ENCODE measurements at places on chromosomes 1 and 21.
A peak's percentile ranks its signal among the peaks of the same experiment; 100 is the strongest.

DNA sequence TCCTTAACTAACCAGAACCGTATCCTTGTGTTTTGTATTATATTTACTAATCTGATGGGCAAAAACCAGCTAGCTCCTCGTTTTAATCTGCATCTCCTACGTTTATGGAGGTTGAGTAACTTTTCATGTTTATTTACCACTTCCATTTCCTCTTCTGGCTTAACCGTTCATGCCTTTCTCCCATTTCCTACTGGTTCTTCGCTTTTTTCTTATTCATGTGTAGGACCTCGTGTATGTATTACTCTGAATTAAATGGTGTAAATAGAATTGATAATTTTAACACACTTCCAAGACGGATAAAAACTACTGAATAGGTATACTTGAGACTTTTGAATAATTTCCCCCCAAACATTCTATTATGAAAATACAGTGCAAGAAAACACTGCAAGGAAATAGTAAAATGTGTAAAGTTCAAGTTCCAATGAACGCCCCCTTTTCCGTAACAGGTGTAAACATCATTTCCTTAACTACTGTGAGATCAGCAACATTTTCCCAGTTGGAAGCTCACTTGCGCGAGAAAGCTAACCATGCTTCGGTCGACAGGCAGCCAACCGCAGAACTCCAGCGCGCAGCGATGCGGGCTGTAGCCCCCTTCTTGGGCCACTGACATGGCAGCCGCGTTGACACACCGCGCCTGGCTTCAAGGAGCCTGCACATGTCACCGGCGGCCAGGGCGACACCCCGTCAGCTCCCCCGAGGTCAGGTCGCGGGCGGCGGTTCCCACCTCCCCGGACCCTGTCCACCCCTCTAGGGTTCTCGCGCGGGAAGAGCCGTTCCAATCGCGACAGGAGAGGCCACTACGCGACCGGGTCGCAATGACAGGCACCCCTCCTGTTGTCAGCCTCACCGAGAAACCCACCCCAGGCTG lies 816 bp downstream of the EDEM3 start:
- DNase-seq, result peak; percentile 23

- DNase-seq, result no peak
Measured at GRCh38 chr1:227758366-227758765, 23.1 kb downstream of the SNAP47 start.

GRCh38 chr1:219442611-219443061 lies 170.3 kb downstream of the ZC3H11B start:
- DNase-seq, result no peak

- peak; percentile 18 for DNase-seq
Measured at GRCh38 chr21:31173881-31174555, 135.7 kb upstream of the KRTAP19-8 start.

DNA sequence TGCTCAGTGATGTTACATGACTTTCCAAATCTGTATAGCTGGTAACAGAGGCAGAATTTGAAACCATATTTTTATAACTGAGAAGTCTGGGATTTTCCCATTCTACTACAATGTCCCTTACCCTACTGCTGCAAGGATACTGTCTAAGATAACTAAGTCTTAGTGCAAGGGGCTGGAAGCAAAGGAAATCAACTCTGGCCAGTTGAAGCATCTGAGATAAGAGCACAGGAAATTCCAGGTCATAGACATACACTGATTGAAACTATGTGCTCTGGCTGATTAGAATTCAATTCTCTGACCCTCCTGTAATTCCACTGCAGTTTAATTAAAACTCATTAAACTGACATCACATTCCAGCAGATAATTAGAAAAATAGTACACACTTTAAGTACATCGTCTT lies 267.7 kb upstream of the C1orf87 start:
- DNase-seq, result no peak

- DNase-seq, result no peak
Measured at GRCh38 chr21:43331962-43332828, 94.7 kb downstream of the SIK1 start.

- no peak for DNase-seq
Measured at GRCh38 chr1:48677306-48678287, 99.1 kb downstream of the BEND5 start.

DNA sequence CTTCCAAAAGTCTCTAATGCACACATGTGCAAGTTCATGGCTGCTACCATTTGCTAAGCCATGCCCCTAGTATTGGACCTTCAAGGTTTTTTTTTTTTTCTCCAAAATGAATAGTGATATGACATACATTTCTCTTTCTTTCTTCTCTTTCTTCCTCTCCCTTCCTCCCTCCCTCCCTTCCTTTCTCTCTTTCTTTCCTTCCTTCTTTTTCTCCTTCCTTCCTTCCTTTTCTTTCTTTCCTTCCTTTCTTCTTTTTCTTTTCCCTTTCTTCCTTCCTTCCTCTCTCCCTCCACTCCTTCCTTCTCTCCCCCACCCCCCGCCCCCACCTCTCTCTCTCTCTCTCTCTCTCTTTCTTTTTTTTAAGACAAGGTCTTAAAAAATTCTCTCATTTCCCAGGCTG lies 3.4 kb upstream of the RNF187 start:
- no peak for DNase-seq

GRCh38 chr1:211541720-211542477 lies 37.1 kb downstream of the SLC30A1 start:
- DNase-seq, result no peak

GRCh38 chr1:152107984-152108881 lies 7.0 kb downstream of the TCHH start:
- no peak for DNase-seq

GRCh38 chr1:173861731-173862145 lies 6.1 kb downstream of the GAS5 start:
- DNase-seq, result no peak

DNA sequence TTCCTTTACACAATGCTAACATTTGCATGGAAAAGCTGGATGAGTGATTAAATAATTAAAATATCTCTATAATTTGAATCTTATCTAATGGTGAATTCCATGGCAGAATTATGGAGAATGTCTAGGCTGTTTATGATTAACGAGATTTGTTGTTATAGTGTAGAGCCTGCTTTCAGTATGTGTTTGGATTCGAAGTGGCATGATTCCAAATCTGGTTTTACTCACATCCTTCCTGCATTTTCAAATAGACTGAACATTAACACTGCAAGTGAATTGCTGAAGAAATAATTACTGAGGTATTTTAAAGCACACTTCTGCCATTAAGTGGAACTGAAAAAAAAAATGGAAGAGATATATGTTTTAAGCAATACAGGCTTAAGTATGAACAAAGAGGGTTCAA lies 5.1 kb upstream of the NEK7 start:
- no peak for DNase-seq

DNA sequence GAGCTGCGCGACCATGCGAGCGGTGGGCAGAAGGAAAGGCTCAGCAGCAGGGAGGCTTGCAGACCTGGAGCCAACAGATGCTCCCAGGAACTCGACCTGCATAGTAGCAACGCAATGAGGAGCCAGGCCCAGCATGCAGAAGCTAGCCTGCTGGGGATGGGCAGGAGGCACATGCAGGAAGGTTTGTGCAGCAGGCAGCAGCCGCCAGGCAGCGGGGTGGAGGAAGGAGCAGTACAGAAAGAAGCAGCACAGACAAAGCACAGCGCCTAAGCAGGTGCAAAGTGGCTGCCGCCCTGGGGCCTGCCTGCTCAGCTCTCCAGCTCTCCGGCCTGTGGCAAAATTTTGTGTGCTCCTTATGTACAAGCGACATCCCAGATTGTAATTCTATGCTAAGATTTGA lies 213.5 kb upstream of the MAP1LC3C start:
- no peak for DNase-seq

DNA sequence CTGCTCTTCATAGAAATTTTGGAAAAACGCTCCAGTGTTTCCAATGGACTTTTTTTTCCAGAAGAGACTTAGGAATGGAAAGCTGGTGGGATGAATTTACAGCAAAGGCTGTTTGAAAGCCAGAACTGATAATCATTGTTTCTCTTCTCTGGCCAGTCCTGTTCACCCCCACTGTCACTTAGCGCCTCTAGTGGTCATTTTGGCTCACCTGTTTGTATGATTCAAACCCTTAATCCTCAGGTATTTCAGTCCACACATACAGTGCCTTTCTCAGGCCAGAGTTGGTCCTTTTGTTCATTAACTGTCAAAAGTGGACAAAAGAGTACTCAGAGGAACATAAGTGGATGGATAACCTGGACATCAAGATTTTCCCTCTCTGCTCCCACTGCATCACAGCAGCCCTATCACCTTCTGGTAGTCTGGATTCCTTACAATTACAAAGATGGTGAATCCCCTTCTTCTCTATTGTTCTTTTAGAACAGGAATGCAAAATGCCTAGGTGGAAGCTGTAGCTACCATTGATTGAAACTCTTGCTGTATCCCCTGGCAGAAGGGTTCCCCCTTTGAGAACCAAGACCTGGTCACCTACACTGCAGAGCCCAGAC lies 177.6 kb upstream of the OLFM3 start:
- DNase-seq, result no peak

DNA sequence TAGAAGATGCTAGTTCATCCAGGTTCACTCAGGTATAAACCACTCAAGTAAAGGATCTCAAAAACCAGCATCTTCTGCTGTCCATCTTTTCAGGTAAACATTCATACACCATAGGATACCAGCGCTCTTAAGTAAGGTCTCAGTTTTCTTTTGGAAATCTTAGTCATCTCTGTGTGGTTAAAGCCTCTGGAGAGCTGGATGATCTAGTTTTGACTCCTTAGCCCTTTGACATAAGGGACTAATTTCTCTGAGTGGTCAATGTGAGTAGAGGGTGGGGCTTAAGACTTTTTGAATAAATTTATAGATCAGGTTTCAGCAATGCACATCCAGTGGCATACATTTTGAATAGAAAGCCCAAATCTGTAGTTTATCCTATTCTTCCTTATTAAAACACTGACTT lies 92.3 kb downstream of the CTH start:
- DNase-seq, result no peak

DNA sequence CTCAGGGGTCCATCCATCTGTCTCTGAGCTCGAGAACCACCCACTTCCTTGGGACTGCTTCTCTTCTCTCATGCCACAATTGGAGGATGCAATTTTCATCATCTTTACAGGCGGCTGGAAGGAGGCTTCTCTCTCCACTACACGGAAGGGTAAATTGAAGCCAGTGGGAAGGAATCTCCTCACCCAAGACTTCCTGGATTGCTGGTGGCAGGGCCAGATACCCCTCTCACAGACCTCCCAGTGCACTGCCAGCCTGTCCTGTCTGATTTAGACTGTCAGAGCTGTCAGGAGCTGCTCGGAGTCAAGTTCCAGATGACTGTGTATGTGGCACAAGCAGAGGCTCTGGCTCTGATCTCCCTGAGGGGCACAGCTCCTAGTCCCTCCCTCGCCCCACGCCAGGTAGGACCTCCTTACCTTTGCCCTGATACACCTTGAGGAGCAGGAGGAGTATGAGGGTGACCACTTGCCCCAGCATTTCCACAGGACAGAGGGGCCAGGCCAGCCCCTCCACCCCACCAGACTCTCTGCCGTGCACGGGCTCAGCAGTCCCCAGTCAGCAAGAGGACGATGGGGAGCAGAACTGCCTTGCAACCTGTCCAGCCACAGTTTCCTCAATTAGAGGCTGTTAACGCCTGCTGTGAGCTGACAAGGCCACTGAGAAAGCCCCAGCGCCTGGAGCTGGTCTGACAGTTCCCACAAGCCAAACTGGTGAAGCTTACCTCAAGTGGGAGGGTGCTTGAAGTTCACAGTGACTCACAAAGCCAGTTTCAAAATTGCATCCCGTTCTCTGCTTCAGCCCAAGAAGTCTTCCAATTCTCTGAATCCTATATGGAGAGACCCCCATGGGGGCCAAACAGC lies at the start of gene CD244:
Gene CD244, minus strand, starts transcription at position 685 of the 858 bp plus-strand sequence. Its CDS starts 210 bp downstream, at position 475.
- DNase-seq, result no peak

DNA sequence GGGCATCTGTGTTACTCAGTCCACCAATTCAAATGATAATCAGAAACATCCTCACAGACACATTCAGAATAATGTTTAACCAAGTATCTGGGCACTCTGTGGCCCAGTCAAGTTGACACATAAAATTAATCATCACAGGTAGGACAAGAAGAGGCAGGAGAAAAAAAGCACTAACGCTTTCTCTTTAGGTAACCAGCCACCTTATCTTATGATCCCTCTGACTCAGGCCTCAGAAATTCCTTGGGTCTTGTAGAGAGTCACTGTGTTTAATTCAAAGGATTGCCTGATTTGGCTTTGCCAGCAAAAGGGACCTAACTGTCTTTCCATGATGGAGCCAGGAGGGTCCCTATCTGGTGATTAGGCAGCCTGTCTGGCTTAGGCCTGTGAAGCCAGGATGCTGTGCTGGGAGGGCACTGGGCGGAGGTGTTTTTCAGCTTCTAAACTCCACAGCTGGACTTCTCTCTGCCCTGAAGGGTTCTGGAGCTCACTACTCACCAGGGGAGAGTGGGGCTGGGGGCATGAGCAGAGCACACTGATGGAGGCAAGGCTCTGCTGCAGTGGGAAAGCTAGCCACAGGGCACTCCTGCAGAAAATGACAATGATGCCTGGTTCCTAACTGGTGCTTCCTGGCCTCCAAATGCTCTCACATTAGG lies 36.4 kb upstream of the STUM start:
- DNase-seq, result no peak

DNA sequence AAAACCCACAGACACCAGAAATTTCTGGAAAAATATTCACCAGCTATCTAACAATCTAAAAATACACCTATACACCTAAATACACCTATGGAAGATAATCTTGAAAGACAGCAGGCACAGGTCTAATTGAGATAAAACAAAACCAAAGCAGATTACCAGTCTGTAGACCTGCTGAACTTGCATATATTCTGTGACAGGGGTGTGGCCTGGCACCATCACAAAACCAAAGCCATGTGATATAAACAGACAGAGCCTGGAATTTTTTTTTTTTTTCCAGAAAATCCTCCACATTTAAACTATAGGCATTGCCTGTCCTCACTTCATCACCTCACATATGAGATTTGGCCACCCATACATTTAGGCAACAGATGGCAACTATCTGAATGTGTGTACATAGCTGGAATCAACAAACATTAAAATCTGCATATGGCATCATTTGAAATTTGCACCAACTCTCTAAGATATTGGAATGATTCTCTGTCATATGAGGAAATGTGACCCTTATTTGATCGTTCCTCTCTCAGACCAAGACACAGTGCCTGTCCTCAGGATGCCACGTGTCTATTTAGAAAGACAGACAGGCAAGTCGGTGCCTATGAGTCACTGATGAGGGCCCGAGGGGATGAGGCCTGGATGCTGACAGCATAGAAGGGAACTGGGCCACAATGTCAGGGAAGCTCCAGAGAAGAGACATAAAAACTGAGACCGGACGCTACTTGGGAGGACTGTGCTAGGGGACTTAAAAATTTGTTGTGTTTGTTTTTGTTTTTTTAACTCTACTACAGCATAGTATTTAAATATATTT lies 32.6 kb downstream of the NMNAT2 start:
- no peak for DNase-seq

- peak; percentile 52 for DNase-seq
Measured at GRCh38 chr1:32963746-32964460, 706 bp downstream of the RNF19B start.

GRCh38 chr1:78606274-78606673 lies 14.0 kb upstream of the IFI44L start:
- no peak for DNase-seq

GRCh38 chr1:107286125-107286524 lies 145.3 kb downstream of the NTNG1 start:
- DNase-seq, result no peak

- DNase-seq, result no peak
Measured at GRCh38 chr1:114607223-114607622, 25.8 kb upstream of the BCAS2 start.

All from activated T-helper 1 cell treated with anti-CD3 and anti-CD28 coated beads, Interleukin-2, amount 50 U/mL, for 16 hours (primary cell).